ENCODE measurements at places on chromosomes 6 and 20. TPM values are rescaled to one million over a fixed set of nuclear protein-coding genes. Genes with fewer than 3 reads are reported as not detected.

FAM209B gene
- 0.38 TPM for polyA plus RNA-seq

SLC22A16 gene
- polyA plus RNA-seq, result not detected

BMP5 gene
- polyA plus RNA-seq, result 0.51 TPM

GLP1R gene
- polyA plus RNA-seq, result not detected

SMLR1 gene
- 20.8 TPM for polyA plus RNA-seq

TP53TG5 gene
- polyA plus RNA-seq, result not detected

SNX9 gene
- polyA plus RNA-seq, result 24.6 TPM

TEAD3 gene
- 3.3 TPM for polyA plus RNA-seq

MAS1 gene
- polyA plus RNA-seq, result not detected

SYTL3 gene
- polyA plus RNA-seq, result 0.62 TPM

ADAM33 gene
- 0.11 TPM for polyA plus RNA-seq

FOXQ1 gene
- polyA plus RNA-seq, result not detected

TRPC4AP gene
- 32.8 TPM for polyA plus RNA-seq

MTRF1L gene
- polyA plus RNA-seq, result 11.1 TPM

DNA sequence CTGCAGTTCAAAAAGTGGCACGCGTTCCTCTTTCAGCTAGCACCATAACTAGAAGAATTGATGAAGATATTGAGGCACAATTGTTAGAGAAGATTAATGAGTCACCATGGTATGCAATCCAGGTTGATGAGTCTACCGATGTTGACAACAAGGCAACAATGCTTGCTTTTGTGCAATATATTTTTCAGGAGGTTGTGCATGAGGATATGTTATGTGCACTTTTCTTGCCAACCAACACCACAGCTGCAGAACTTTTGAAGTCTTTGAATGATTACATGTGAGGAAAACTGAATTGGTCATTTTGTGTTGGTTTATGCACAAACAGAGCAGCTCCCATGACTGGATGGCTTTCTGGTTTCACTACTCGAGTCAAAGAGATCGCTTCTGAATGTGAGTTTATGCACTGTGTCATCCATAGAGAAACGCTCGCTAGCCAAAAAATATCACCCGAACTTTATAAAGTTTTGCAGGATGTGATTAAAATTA lies 129.3 kb upstream of the SLC24A3 start:
- H3K4me1 ChIP-seq, result no peaks in the 10 kb centered on the region
- no peak overlapping the region for H3K4me3 ChIP-seq
- no peaks in the 10 kb centered on the region for H3K27me3 ChIP-seq
- DNase-seq, result no peak
- H3K36me3 ChIP-seq, result no peaks in the 10 kb centered on the region
- H3K27ac ChIP-seq, result no peak overlapping the region

- H3K4me3 ChIP-seq, result no peak overlapping the region
- no peak for DNase-seq
- no peak overlapping the region for H3K27ac ChIP-seq
- H3K27me3 ChIP-seq, result no peaks in the 10 kb centered on the region
- no peaks in the 10 kb centered on the region for H3K36me3 ChIP-seq
Measured at GRCh38 chr6:169577974-169578373, 123.9 kb downstream of the WDR27 start.

- peaks cover 3% of the 10 kb centered on the region for H3K4me1 ChIP-seq
- no peak overlapping the region for H3K4me3 ChIP-seq
- no peak for DNase-seq
- H3K36me3 ChIP-seq, result no peaks in the 10 kb centered on the region
Measured at GRCh38 chr6:87879132-87879861, 168.3 kb upstream of the SPACA1 start.

DNA sequence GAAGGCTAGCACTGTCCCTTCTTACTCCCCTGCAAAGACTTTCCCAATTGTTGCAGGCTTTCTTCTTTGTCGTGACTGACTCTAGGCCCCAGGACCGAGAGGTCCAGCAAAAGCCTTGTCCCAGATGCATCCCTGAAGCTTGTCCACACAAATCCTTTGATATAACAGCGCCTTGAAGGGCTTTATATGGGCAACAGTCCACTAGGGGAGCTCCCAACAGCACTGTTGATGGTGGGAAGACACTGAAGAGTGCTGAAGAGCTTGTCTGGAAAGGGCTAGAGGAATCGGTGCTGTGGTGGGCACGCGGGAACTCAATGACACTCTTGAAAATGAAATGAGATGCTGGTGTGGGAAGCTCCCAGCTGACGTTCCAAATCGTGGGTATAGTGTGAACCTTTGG lies 316.1 kb upstream of the CDH4 start:
- no peak for DNase-seq
- H3K27ac ChIP-seq, result no peak overlapping the region
- H3K27me3 ChIP-seq, result no peaks in the 10 kb centered on the region

DNA sequence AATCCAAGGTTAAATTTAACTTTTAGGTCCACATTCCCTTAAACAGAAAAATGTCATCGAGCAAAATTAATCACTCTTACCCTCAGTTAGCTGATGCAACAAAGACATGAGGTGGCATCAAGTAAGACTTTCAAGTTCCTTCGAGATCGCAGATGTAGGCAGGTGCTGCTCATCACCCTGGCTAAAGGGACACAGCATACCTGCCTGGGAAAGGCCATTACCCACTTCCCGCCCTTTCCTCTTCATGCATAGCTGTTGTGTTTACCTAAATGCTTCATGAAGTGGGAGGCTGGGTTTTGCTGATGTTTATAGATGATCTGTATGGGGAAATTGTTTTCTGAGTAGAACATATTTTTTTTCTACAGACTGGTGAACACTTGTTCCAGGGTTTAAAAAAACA lies 67.7 kb downstream of the GFRA4 start:
- DNase-seq, result no peak
- no peaks in the 10 kb centered on the region for H3K27me3 ChIP-seq
- no peak overlapping the region for H3K27ac ChIP-seq
- peaks cover 19% of the 10 kb centered on the region for H3K36me3 ChIP-seq
- H3K4me1 ChIP-seq, result no peaks in the 10 kb centered on the region

GRCh38 chr6:96812077-96812703 lies 25.1 kb downstream of the GPR63 start:
- H3K27ac ChIP-seq, result no peak overlapping the region
- no peaks in the 10 kb centered on the region for H3K4me1 ChIP-seq
- H3K36me3 ChIP-seq, result no peaks in the 10 kb centered on the region
- H3K4me3 ChIP-seq, result no peak overlapping the region
- H3K27me3 ChIP-seq, result no peaks in the 10 kb centered on the region

GRCh38 chr6:50637267-50637666 lies 76.1 kb upstream of the TFAP2D start:
- H3K27ac ChIP-seq, result no peak overlapping the region
- H3K4me1 ChIP-seq, result no peaks in the 10 kb centered on the region
- no peak for DNase-seq
- no peaks in the 10 kb centered on the region for H3K36me3 ChIP-seq

GRCh38 chr20:30288346-30288745 lies 969.1 kb upstream of the DEFB115 start:
- no peaks in the 10 kb centered on the region for H3K36me3 ChIP-seq
- no peak overlapping the region for H3K27ac ChIP-seq
- H3K4me1 ChIP-seq, result no peaks in the 10 kb centered on the region
- no peak for DNase-seq
- H3K4me3 ChIP-seq, result no peak overlapping the region
- no peaks in the 10 kb centered on the region for H3K27me3 ChIP-seq

- H3K27me3 ChIP-seq, result no peaks in the 10 kb centered on the region
- H3K4me3 ChIP-seq, result no peak overlapping the region
- H3K27ac ChIP-seq, result no peak overlapping the region
- DNase-seq, result no peak
- no peaks in the 10 kb centered on the region for H3K36me3 ChIP-seq
Measured at GRCh38 chr6:15995493-15995892, 133.4 kb upstream of the MYLIP start.

DNA sequence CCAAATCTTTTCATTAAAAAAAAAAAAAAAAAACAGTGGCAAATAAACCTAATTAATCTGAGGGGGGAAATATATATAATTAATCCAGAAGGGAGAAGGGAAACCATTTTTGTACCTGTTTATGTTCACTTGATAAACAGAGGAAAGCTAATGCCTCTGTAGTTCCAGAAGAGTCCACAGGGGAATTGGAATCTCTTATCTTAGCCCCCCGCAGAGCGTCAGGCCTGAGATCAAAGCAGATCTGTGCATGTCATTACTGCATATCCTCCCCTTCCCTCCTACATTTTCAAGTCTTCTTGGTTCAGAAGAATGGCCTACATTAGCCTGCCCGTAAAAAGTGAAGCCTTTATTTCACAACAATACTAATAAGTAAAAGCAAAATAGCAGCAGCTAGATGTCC lies 157.2 kb downstream of the PTPRT start:
- no peaks in the 10 kb centered on the region for H3K4me1 ChIP-seq
- H3K27ac ChIP-seq, result no peak overlapping the region
- no peak overlapping the region for H3K4me3 ChIP-seq
- no peak for DNase-seq

GRCh38 chr20:62506087-62506486 lies 30.3 kb upstream of the GATA5 start:
- no peak for DNase-seq
- H3K4me3 ChIP-seq, result no peak overlapping the region
- no peaks in the 10 kb centered on the region for H3K36me3 ChIP-seq
- no peaks in the 10 kb centered on the region for H3K4me1 ChIP-seq

DNA sequence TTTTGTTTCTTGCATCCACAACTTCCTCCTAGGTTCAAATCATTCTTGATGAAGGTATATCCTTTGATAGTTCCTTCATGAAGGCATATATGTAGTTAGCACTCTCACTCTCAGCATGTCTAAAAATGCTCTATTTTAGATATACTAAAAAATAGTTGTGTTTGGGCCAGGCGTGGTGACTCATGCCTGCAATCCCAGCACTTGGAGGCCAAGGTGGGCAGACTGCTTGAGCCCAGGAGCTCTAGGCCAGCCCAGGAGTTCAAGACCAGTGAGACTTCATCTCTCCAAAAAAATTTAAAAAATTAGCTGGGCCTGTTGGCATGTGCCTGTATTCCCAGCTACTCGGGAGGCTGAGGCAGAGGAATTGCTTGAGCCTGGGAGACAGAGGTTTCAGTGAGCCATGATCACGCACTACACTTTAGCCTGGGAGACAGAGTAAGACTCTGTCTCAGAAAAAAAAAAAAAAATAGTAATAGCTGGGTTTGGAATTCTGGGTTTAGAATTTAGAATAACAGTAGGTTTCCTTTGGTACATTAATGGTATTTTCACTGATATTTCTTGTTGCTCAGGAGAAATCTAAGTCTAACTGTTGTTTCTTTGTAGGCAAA lies 7.0 kb downstream of the SERAC1 start:
- H3K27me3 ChIP-seq, result no peaks in the 10 kb centered on the region
- H3K4me3 ChIP-seq, result no peak overlapping the region
- no peak overlapping the region for H3K27ac ChIP-seq
- H3K4me1 ChIP-seq, result no peaks in the 10 kb centered on the region
- no peaks in the 10 kb centered on the region for H3K36me3 ChIP-seq

- peaks cover 21% of the 10 kb centered on the region for H3K4me1 ChIP-seq
- H3K27ac ChIP-seq, result no peak overlapping the region
- H3K27me3 ChIP-seq, result no peaks in the 10 kb centered on the region
- peaks cover 26% of the 10 kb centered on the region for H3K36me3 ChIP-seq
- no peak overlapping the region for H3K4me3 ChIP-seq
Measured at GRCh38 chr20:62898093-62898964, 28.0 kb downstream of the DIDO1 start.

DNA sequence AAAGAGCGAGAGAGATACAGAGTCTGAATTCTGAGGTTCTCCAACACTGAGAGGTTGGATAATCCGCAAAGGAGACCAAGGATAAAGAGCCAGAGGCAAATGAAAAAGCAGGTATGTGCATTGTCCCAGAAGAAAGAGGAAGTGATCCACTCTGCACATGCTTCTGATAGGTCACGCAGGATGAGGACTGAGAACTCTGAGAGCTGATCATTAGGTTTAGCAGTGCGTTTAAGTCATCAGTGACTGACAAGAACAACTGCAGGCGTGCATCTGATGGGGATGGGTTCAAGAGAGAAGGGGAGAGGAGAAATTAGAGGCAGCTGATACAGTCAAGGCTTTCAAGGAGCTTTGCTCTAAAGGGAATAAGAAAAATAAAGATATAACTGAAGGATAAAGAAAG lies 301.2 kb upstream of the SGK1 start:
- H3K27ac ChIP-seq, result no peak overlapping the region
- no peaks in the 10 kb centered on the region for H3K36me3 ChIP-seq
- no peak overlapping the region for H3K4me3 ChIP-seq
- no peaks in the 10 kb centered on the region for H3K4me1 ChIP-seq
- DNase-seq, result no peak
- H3K27me3 ChIP-seq, result no peaks in the 10 kb centered on the region

- no peaks in the 10 kb centered on the region for H3K4me1 ChIP-seq
- no peak overlapping the region for H3K27ac ChIP-seq
- H3K27me3 ChIP-seq, result no peaks in the 10 kb centered on the region
- DNase-seq, result no peak
- H3K4me3 ChIP-seq, result no peak overlapping the region
Measured at GRCh38 chr20:4342609-4343008, 327.3 kb upstream of the RNF24 start.

DNA sequence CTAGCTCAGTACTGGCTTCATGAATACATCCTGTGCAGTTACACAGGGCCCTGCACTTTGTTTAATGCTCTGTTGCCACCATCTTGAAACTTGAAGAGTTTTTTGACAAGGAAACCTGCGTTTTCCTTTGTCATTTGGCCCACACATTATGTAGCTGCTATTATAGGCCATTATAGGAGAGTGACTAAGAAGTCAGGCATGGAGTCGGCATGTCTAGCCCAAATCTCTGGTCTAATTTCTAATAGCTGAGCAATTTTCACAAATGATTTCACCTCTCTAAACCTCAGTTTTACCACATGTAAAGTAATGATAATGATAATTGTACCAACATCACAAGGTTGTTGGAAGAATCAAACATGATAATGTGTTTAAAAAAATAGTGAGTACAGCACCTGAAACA lies 67.1 kb upstream of the MYLIP start:
- H3K27ac ChIP-seq, result no peak overlapping the region
- H3K27me3 ChIP-seq, result no peaks in the 10 kb centered on the region
- DNase-seq, result no peak
- no peak overlapping the region for H3K4me3 ChIP-seq
- H3K36me3 ChIP-seq, result no peaks in the 10 kb centered on the region

- no peaks in the 10 kb centered on the region for H3K27me3 ChIP-seq
- no peak overlapping the region for H3K4me3 ChIP-seq
- no peak for DNase-seq
Measured at GRCh38 chr6:53962646-53963045, 148.6 kb upstream of the MLIP start.

- no peak overlapping the region for H3K4me3 ChIP-seq
- DNase-seq, result no peak
- H3K27ac ChIP-seq, result no peak overlapping the region
- no peaks in the 10 kb centered on the region for H3K27me3 ChIP-seq
- no peaks in the 10 kb centered on the region for H3K4me1 ChIP-seq
Measured at GRCh38 chr6:16624636-16625290, 136.5 kb downstream of the ATXN1 start.

DNA sequence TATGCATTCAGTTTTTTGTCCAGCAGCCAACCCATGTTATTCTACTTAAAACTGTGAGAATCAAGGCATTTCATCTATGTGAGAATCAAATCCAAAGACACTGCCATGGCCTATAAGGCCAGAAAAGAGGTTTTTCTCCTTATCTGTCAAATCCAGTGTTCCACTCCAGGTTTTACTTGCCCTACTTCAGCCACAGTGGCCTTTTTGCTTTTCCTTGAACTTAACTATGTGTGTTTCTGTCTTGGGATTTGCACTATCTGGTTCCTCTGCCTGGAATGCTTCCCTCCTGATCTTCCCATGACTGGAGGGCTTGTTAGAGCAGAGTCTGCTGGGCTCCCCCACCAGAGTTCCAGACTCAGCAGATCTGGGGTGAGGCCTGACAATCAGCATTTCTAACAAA lies 113.1 kb upstream of the DOK5 start:
- H3K27ac ChIP-seq, result no peak overlapping the region
- no peaks in the 10 kb centered on the region for H3K36me3 ChIP-seq
- H3K4me1 ChIP-seq, result peaks cover 2% of the 10 kb centered on the region
- H3K27me3 ChIP-seq, result no peaks in the 10 kb centered on the region
- DNase-seq, result no peak
- no peak overlapping the region for H3K4me3 ChIP-seq

Data from liver (tissue), 10 donors.